ENCODE measurements at places on chromosomes 1 and 21.

DNA sequence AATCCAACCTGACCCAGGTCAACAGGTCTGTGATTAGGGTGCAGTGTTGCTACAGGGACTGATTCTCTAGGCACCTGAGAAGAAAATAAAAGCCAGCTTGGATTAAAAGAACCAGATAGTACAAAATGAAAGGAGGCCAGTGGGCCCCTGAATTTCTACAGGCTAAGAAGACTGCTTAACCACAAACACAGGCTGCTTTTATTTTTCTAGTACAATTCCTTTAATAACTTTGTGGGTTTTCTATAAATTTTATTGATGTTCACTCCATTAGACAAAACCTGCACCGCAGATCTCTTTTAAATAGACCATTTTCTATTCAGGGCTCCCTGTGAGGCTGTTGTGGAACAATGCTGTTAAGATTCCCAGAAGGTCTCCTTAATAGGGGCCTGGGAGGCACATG is 9.7 kb upstream of the PRMT2 start:
- no peak for DNase-seq

DNA sequence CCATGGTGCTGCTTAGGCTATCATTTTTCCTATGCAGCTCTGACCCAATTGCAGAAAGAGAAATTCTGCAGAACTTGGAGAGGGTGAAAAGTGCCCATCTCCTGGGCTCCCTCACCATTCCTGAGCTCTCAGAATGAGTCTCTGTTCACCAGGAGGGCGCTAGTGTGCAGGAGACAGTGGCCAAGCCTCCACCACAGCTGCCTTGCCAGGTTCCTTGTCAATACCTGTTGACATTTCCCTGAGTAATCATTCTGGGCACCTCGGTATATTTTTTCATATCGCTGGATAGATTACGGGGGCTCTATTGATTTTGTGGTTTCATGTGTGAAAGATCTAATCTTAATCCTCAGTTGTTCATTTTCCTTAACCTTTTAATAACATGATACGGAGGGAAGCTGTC is 13.0 kb upstream of the C8B start:
- no peak for DNase-seq

GRCh38 chr1:43277116-43277876 is 7.5 kb downstream of the TMEM125 start:
- DNase-seq, result no peak

- DNase-seq, result no peak
These were observed 105.8 kb downstream of the TBX19 start for GRCh38 chr1:168386492-168386891.

- no peak for DNase-seq
These were observed 113.6 kb upstream of the IGSF21 start for GRCh38 chr1:17994046-17994445.

DNA sequence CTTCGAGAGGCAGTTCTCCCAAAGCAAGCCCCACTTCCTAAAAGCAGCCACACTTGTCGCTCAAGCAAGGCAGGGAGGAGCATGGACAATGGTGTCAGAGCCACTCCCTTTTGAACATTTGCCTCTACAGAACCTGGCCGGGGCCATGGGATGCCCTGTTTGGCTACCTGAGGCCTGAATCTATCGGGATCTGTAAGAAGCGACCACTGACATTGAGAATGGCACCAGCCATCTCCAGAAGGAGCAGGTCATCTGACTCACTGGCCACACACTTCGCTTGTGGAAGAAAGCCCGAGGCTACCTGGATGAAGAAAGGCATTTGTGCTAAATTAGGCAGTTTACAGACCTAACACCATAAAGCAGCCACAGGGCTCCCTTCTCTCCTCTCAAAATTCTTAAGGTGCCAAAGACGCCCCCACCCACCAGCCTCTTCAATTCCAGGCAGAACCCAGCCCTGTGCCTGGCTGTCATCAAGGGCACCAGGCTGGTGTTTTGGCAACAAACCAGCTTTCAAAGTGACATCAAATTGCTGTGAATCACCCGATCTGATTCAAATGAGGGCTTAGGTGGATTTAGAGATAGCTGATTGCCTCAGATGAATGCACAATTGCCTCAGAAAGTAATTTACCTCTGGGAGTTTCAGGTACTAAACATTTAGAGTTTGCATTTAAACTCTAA is 104.8 kb downstream of the ETS2 start:
- DNase-seq, result no peak

DNA sequence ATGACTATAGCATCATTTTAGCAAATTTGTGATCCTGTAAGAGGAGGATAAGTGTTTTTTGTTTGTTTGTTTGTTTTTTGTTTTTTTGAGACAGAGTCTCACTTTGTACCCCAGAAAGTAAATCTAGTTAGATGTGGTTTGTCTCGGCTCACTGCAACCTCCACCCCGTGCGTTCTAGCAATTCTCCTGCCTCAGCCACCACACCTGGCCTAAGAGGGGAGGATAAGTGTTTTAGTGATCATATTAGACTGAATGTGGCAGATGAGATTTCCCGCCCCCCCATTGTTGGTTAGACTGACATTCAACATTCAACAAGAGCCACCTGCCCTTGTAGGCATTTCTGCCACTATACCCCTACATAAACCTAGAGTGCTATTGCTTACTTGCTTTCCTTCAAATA is 98.5 kb downstream of the OSBPL9 start:
- DNase-seq, result no peak

GRCh38 chr1:155018617-155019348 is 14.8 kb downstream of the DCST2 start:
- DNase-seq, result no peak

DNA sequence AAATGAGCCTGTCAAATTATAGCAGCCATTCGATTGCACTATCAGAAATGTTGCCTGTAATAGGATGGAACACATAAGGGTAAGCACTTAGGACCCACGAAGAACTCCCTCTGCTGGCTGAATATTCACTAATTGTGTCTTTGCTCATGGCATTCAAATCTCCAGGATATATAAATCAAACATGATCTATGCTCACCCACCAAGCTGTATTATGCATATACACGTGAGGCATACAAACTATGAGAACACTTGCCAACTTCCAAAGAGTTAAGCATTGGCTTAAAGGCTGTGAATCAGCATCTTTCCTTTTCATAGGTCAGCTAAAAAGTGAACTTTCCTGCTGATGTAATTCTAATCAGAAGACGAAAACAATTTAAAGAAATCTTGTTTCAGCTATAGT is 34.5 kb downstream of the TMPRSS15 start:
- DNase-seq, result no peak

- DNase-seq, result no peak
These were observed 59.3 kb upstream of the PTGFRN start for GRCh38 chr1:116850436-116850835.

DNA sequence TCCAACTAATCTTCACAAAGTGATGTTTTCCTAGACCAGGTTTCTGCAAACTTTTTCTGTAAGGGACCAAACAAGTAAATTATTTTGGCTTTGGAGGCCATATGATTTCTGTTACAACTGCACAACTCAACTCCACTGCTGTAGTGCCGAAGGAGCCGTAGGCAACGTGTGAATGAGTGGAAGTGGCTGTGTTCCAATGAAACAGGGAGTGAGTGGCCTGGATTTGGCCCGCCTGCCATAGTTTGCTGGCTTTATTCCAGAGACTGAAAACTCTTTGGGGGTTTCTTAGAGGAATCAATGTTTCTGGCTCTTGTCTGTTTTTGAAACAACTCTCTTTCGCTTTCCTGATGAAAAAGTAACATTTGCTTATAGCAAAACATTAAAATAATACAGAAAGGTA is 12.6 kb upstream of the ACTL8 start:
- DNase-seq, result no peak

DNA sequence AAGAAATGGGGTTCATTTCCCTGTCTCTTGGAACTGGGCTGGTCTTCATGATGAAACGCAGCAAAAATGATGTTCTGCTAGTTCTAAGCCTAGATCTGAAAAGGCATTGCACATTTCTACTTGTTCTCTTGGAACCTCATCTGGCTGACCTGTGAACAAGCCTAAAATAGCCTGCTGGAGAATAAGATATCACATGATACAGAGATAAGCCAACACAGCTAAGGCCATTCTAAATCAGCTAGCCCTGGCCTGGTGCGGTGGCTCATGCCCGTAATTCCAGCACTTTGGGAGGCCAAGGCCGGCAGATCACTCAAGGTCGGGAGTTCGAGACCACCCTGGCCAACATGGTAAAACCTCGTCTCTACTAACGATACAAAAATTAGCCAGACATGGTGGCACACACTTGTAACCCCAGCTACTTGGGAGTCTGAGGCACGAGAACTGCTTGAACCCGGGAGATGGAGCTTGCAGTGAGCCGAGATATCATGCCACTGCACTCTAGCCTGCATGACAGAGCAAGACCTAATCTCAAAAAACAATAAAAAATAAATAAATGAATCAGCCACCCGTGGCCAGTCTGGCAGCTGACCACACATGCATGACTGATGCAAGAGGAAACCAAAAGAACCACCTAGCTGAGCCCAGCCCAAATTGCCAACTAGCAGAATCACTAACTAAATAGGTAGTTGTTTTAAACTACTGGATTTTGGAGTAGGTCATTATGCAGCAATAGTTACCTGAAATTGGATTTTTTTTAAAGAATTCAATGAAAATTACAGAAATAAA is 18.0 kb downstream of the CD244 start:
- DNase-seq, result no peak

GRCh38 chr1:204384636-204385352 is 25.1 kb upstream of the PLEKHA6 start:
- DNase-seq, result no peak

DNA sequence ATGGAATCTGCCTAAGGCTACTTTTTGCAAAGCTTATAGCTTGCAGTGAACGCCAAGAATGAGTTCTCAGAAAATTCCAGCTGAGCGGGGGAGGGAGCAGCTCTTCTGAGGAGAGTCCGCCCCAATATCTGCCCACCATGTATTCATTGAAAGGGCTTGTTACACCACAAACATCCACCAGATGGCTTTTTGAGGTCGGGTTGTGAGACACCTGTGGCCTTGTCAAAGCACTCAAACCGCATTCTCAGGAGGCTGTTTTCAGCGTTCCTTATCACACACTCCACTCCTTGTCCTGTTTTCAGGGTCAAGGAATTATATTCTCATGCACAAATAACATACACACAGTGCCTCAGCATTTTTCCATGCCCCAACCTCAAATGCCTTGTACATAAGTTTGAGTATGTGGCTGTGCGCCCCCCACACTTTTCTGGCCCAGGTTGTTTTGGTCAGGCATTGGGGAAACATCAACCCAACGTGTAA is 3.9 kb upstream of the C4BPB start:
- DNase-seq, result no peak

DNA sequence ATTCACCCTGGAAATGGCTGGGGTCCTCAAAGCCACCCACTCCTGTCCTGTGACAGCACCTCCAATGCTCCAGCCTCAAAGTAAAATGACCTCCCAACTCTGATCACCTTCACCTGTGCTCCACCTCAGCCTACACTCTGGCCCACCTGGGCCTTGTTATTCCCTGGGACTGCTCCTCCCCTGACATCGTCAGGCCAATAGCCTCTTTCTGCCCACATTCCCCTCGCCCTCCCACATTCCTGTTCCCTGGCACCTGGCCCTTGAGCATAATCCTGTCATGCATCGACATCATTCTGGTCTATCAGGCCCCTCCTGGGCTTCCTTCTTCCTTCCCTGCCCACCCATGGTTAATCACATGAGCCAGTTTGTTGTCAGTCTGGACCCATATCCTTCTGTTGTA is 13.2 kb upstream of the BCAR3 start:
- DNase-seq, result no peak

GRCh38 chr1:72324451-72324850 is 42.1 kb upstream of the NEGR1 start:
- no peak for DNase-seq

GRCh38 chr1:1778663-1779319 is 521 bp upstream of the NADK start:
- DNase-seq, result peak; percentile 54

GRCh38 chr1:200457810-200458209 is 48.0 kb upstream of the ZNF281 start:
- no peak for DNase-seq

DNA sequence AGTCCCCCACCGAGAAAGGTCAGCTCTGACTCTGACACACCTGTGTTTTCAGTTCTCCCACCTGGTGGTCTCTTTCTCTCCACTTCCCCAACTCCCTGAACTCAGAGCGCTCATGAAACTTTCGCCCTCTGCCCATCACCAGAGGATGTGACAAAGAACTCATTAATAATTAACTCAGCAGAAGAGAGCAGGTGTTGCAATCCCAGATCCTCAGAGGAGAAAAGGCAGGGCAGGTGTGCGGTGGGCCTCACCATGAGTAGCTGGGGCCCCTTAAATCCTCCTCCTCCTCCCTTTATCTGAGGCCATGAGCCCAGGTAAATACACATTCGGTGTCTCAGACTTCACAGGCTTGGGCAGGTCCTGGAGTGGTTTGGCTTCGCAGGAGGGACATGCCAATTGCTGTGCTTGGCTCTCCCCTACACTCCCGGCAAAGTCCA is 1.7 kb upstream of the LAMB3 start:
- no peak for DNase-seq

GRCh38 chr1:247411621-247412327 is 4.2 kb upstream of the NLRP3 start:
- no peak for DNase-seq

DNA sequence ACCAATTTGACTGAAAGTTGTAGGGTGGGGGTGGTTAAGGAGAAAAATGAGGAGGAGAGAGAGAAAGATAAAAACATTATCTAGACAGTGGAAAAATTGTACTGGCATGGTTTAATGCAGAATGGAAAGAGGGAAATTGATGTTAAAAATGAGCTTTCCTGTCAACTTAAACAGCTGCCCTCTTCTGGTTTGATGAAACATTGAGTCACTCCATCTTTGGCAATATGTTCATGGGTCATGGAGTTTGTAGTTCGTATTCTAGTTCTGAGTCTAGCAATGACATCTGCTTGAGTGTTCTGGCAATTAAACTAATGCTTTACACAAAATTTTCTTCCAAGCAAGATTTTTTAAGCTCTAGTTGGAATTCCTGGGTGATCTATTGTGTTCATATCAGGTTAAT is 9.6 kb downstream of the ZNF648 start:
- DNase-seq, result no peak

DNA sequence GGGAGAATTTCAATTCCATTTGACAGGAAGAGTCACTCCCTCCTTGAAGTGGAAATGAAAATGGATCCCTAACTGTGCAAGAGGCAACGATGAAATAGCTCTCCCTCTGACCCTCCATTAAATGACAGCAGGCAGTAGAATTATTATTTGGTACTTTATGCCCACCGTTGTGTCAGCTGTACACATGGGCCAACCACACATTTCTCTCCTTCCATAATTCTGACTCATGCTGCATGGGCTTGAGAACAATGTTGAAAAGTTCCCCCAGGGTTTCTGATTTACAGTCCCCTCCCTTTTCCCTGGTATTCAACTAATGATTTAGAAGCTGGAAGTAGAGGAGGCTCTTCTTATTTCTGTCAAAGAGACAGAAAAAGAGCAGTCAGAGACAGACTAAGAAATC is 103.5 kb downstream of the RGS7 start:
- DNase-seq, result no peak

GRCh38 chr1:112057736-112058135 is 68.3 kb upstream of the KCND3 start:
- DNase-seq, result no peak

DNA sequence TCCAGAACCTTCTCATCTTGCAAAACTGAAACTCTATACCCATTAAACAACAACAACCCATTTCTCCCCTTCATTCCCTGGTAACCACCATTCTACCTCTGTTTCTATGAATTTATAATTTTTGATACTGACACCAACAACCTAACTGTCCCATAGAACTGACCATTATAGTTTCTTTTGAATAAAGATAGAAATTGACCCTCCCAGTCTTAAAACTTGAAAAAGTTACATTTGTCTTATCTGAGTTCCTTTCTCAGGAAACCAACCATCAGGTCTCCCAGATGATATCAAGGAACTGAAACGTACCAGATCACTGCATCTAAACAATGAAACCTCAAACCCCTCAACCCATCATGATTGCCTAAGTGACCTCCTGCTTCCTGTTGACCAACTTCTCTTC is 27.1 kb downstream of the RNF115 start:
- no peak for DNase-seq
